ENCODE measurements at places on chromosomes 6 and 20. TPM values are rescaled to one million over a fixed set of nuclear protein-coding genes. Genes with fewer than 3 reads are reported as not detected.

- DNase-seq: no peak
Measured at GRCh38 chr20:13006825-13007224, 1.9 kb upstream of the SPTLC3 start.

- no peak for DNase-seq
Measured at GRCh38 chr6:112210852-112211251, 43.5 kb downstream of the LAMA4 start.

DNA sequence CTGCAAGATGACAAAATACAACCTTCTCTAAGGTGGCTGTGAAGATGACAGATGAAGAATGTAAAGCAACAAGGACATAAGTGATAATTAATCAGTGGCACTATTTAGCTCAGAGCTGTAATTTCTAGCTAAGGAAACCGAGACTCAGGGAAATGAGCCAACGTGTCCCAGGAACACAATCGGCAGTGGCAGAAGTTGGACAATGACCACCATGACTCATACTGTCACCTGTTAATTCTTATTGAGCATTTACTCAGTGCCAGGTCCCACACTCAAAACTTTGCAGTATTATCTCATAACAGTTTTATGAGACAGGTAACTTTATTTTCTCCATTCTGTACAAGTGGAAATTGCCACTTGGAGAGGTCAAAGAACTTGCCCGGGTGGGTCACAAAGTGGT is 55.8 kb downstream of the LAMA4 start:
- no peak for DNase-seq

GRCh38 chr6:7173843-7174503 is 66.2 kb downstream of the RREB1 start:
- DNase-seq: no peak

DNA sequence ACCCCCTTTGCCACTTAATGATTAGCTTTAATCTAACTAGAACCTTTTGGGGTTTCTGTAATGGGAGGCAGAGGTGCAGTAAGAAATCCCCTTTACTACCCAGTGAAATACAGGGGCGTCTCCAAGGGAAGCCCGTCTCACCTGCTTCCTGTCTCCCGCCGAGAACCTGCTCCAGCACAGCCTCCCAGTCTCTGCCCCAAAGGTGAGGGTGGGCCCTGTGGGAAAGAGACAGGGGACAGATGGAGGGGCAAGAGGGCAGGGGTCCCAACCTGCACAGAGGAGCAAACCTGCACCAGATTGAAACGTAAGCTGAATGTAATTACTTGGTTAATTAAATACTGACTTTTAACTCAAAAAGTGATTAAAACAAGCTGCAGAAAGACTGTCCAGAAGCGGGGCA is 474.2 kb upstream of the SULF2 start:
- no peak for DNase-seq

DNA sequence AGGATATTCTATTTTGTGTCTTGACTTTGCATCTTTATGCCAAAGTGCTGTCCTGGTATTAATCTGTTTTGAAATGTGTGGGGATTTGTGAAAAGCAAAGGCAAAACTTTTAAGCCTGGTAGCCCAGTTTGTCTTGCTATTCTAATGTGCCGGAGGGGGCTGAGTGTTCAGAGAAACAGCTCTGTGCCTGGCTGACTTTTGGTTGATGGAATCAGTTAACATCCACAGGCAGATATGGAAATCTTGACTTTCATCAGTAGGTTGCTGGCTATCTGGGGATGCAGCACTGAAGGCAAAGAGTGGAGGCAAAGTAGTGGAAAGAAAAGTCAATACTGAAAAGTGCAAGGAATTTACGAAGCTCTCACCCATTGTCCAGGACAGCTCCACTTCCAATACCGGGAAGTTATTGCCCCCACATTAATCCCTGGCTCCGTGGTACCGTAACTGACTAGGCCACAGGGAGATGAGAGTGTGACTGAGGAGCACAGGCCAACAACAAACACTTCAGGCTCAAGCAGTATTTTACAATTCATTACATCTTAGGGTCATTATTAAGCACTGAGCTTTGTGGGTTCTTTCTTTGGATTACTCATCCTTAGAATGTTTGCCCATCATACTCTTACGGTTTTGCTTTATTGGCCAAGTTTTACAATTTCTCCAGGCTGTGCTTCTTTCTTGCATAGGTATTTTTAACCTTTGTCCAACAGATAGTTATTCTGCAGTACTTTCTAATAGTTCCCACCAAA is 164.6 kb downstream of the MTFR2 start:
- DNase-seq: no peak

- DNase-seq: no peak
Measured at GRCh38 chr6:37016995-37017394, 11.5 kb downstream of the FGD2 start.

DNA sequence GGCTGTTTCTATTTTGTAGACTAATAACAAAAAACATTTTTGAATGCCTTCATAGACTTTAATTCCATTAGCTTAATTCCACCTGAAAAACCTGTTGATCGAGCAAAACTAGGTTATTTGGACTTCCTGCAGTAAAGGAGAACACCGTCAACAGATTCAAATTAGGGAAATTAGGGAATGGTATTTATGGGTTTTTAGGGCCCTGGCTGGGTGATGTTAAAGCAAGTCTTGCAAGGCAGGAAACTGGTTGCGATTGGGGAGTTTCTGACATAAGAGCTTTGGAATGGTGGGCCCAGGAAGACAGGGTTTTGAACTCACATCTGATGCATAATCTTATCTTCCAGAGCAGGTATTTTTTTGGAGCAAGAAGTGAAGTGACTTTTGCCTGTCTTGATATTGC is 40.1 kb upstream of the TFAP2C start:
- no peak for DNase-seq

- DNase-seq: peak; percentile 51
Measured at GRCh38 chr6:6315660-6316059, 4.8 kb downstream of the F13A1 start.

DNA sequence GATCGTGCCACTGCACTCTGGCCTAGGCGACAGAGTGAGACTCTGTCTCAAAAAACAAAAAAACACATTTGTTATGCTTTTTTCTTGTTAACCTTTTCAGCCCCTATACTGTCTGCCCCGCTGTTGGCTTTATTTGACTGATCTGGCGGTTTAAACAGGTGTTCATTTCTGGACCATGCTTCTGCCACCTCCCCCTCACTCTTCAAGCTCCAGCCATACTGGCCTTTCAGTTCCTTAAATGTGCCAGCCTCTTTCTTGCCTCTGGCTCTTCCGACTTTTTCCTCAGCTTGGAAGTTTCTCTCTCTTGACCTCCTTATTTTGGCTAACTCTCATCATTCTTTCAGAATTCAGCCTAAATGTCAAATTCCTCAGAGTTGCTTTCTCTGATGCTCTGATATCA is 35.2 kb upstream of the TXLNB start:
- no peak for DNase-seq

GRCh38 chr6:35477028-35477427 is 8.8 kb downstream of the RPL10A start:
- DNase-seq: no peak

DNA sequence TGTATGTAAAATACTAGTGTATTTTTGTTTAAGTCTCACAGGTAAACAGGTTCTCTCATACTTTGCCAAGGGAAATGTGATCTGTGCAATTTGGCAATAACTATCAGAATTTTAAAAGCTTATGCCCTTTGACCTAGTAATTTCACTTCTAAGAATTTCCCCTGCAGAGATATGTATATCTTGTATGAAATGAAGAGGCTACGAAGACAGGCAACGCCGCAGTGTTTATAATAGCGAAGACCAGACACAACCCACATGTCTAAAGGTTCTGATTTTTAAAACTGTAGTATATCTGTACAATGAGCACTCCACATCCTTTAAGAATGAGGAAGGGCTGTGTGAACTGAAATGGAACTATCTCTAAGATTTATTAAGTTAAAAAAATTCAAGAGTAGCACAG is 7.5 kb downstream of the TRAF3IP2 start:
- DNase-seq: no peak

DNA sequence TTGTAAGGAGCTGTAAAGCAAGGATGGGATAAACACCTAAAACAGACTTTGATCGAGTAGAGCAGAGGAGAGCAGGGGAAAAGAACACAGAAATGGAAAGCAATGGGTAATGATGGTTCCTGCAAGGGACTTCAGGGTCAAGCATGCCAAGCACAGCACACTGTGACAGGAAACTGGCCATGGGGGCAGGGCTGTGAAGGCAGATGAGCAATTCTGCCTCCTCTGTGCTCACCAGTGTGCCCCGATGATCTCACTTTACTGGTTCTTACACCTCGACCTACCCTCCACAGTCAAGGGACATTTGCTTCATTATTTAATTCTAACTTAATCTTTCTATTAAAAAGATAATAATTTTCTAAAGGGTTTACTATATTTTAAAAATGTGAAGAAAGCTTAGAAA is 21.6 kb upstream of the MYB start:
- no peak for DNase-seq

DNA sequence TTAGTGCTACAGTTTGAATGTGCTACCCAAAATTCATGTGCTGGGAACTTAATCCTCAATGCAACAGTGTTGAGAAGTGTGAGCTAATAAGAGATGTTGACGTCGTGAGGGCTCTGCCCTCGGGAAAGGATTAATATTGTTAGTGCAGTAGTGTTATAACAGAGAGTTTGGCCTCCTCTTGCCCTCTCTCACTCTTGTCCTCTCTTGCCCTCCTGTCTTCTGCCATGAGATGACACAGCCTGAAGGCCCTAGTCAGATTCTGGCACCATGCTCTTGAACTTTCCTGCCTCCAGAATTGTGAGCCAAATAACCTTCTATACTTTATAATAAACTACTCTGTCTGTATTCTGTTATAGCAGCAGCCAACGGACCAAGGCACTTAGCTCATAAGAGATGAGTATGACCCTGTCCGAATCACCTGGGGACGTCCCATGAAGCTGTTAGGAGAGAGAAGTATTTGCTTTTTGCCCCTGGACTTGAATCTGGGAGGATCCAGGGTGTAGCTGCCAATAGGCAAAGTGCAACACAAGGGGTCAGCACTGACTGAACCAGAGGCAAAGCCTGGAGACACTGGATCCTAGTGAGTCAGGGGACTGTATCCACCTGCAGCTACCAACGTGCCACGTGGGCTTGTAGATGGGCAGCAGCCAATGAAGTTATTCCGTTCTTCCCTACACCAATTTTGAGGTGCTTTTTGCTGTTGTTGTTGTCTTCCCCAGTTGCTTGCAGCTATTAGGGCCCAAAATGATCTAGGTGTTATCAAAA is 233.7 kb downstream of the THBS2 start:
- DNase-seq: no peak

DNA sequence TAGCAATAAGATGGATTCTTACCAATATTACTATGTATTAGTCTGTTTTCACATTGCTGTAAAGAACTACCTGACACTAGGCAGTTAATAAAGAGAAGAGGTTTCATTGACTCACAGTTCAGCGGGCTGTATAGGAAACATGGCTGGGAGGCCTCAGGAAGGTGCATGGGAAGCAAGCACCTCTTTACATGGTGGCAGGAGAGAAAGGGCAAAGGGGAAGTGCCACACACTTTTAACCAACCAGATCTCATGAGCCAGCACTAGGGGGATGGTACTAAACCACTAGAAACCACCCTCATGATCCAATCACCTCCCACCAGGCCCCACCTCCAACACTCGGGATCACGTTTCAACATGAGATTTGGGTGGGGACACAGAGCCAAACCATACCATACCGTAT is 40.7 kb upstream of the CCDC167 start:
- DNase-seq: no peak

GRCh38 chr20:32557319-32557718 is 27.8 kb downstream of the NOL4L start:
- no peak for DNase-seq

DNA sequence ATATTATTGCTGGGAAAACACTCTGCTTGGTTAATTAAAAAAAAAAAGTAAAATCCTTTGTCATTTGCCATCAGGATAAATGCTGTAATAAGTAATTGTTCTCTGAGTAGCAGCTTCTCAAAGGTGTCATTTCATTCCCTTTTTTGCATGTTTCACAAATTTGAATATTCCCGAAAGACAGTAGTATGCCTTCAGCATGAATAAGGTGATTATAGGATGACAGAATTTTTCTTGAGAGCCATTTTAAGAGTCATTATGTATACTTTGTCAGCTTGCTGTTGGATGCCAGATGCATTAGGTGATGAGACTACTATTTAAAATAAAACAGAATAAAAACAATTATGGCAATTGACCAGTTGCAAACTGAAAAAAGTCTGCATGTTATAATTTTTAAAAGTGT is 200.7 kb downstream of the HDGFL1 start:
- DNase-seq: no peak

- no peak for DNase-seq
Measured at GRCh38 chr6:168683621-168684020, 242.6 kb downstream of the SMOC2 start.

DNA sequence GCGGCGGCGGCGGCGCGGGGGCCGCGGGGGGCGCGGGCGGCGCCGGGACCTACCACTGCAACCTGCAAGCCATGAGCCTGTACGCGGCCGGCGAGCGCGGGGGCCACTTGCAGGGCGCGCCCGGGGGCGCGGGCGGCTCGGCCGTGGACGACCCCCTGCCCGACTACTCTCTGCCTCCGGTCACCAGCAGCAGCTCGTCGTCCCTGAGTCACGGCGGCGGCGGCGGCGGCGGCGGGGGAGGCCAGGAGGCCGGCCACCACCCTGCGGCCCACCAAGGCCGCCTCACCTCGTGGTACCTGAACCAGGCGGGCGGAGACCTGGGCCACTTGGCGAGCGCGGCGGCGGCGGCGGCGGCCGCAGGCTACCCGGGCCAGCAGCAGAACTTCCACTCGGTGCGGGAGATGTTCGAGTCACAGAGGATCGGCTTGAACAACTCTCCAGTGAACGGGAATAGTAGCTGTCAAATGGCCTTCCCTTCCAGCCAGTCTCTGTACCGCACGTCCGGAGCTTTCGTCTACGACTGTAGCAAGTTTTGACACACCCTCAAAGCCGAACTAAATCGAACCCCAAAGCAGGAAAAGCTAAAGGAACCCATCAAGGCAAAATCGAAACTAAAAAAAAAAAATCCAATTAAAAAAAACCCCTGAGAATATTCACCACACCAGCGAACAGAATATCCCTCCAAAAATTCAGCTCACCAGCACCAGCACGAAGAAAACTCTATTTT is 2.0 kb downstream of the FOXC1 start:
- DNase-seq: no peak

GRCh38 chr6:89222712-89223039 is 5.5 kb upstream of the GABRR1 start:
- DNase-seq: no peak

DNA sequence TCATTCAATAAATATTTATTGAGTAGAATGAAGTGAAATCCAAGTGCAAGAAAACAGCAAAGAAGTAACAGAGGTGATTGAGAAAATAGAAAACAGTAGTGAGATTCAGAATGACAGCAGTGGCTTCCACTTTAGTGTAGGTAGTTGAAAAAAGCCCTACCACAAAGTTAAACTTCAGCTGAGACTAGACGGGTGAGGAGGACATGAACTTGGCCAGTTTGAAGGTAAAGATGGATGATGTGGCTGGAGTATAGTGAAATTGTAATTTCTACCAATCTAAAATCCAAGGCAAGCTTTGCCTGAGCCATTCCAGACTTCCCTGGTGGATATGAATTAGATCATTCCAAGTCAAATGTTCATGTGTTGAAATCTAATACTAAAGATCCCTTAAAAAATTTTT is 32.6 kb upstream of the AHI1 start:
- DNase-seq: no peak

PTGIS gene
- polyA plus RNA-seq: 28.0 TPM

UBE2C gene
- 26.2 TPM for polyA plus RNA-seq

SOX18 gene
- polyA plus RNA-seq: 19.6 TPM

NKAPL gene
- 1.2 TPM for polyA plus RNA-seq

MAS1L gene
- polyA plus RNA-seq: not detected

ZNF165 gene
- polyA plus RNA-seq: 0.56 TPM

LRP11 gene
- 19.6 TPM for polyA plus RNA-seq

HLA-DQB2 gene
- 0.70 TPM for polyA plus RNA-seq

TTI1 gene
- polyA plus RNA-seq: 17.4 TPM

MOG gene
- polyA plus RNA-seq: not detected

CSE1L gene
- 53.3 TPM for polyA plus RNA-seq

SLC44A4 gene
- 0.23 TPM for polyA plus RNA-seq

ADAM33 gene
- 61.5 TPM for polyA plus RNA-seq

Measured in hindlimb muscle (tissue), 1 donor.